Muscle of back (tissue), 13 donors: ENCODE measurements at places on chromosomes 1 and 21. TPM values are rescaled to one million over a fixed set of nuclear protein-coding genes. Genes with fewer than 3 reads are reported as not detected.

GRCh38 chr21:44525391-44526095, 14.5 kb downstream of the KRTAP10-1 start:
- DNase-seq, result no peak

The MYOM3 gene
- 337 TPM for polyA plus RNA-seq

The SPRR2G gene
- not detected for polyA plus RNA-seq

GRCh38 chr1:185608177-185608576, 126.0 kb upstream of the HMCN1 start:
- DNase-seq, result no peak

The CD34 gene
- polyA plus RNA-seq, result 248 TPM

- DNase-seq, result no peak
These were observed 807 bp downstream of the CEP85 start for GRCh38 chr1:26234644-26235370.

DNA sequence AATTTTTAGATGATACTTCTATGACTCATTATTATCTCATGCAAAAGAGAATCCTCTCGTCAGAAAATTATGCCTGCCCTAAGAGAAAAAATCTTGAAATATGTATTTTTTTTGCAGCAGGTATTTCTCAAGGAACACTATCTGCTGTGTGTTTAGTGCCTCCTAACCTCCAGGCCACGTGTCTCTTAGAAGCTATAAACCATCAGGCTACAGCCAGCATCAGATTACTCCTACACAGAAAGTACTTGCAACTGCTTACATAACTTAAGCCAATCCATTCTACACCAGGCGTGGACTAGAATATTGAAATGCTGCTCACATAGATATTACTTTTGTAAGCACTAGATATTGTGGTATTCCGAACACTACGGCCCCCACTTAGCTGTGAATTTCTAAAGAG, 933.4 kb downstream of the PLA2G4A start:
- no peak for DNase-seq

- peak; percentile 47 for DNase-seq
These were observed 1.4 kb downstream of the APP start for GRCh38 chr21:26169061-26169610.

DNA sequence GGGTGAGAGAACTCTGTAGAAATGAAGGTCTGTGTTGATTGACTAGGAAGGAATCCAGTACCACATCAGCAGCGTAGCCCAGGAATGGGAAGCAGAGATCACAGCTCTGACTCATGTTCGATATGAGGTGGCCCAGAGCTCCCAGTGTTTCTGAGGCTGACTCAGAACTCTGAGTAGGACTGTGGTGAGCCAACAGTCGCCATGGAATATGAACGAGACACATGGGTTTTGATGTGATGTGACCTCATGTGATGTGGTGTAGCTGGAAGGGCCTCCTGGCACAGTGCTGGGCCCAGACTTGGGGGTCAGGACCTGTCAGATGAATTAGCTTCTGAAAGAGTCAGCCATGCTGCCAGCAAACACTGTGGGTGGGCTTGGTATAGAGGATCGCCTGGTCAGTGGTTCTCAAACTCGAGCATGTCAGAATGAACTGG, 237.0 kb downstream of the MRPL39 start:
- DNase-seq, result peak; percentile 96

DNA sequence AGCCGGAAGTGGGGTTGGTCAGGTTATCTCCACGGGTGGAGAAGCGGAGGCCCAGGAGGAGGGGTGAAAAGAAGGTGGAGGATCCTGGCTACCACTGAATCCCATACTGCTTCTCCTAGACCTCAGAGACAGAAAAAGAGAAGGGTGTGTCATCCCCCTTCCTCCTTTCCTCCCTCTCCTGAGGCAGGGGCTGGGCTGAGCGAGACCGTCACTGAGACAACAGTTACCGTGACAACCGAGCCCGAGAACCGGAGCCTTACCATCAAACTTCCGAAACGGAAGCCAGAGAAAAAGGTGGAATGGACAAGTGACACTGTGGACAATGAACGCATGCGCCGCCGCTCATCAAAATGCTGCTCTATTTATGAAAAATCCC, 42.1 kb upstream of the NBPF3 start:
- DNase-seq, result no peak

The CYP4X1 gene
- polyA plus RNA-seq, result 3.9 TPM

The WDR64 gene
- polyA plus RNA-seq, result 0.38 TPM

DNA sequence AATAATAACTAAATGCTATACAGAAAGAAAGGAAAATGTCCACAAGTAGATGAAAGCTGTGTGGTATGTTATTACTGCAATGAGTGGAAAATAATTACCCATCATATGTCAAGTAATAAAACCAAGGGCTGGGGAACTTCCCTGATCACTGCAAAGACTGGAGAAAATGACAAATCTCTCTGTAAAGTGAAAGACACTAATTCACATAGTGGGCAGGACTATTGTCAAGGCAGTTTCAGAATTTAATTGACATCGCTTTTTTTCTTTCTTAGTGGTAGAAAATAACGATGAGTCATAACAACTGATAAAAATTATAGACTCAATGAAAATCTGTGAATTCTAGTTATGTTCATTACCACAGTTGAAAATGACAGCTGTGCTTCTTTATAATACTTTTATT, 153.7 kb upstream of the ST6GALNAC5 start:
- no peak for DNase-seq

The GPATCH4 gene
- 29.3 TPM for polyA plus RNA-seq

DNA sequence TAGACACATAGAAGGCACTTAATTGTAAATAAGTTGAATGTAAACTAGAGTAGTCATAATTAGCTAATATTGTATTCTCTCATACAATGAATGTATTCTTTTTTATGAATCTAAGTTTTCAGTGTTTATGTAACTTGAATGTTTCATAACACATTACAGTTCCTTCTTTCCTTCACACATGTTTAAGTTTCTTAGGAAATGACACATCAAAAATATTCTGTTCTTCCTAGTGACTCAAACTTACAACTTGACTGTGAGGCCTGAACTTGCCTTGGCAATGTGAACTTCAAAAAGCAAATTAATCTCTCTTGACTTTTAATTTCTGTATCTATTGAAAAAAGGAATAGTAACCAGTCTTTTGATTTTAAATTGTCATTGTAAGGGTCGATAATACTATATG, 700.1 kb downstream of the KCNT2 start:
- DNase-seq, result no peak

The CRP gene
- not detected for polyA plus RNA-seq

DNA sequence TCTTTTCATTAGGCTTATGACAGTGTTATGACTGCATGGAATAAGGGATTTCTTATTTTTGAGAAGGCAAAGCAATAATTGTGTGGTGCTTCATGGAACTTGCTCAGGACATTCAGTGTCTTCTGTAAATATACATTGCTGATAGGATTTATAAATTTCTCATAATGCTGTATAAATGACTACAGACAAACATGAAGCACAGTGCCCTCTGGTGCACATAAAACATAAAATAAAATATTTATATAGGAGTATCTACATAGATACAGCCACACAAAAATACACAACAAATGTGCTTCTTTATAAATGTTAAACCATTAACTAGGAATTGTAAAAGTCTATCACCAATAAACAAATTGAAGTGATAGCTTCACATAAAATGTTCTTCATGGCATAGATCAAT, 24.1 kb downstream of the BRINP3 start:
- no peak for DNase-seq

DNA sequence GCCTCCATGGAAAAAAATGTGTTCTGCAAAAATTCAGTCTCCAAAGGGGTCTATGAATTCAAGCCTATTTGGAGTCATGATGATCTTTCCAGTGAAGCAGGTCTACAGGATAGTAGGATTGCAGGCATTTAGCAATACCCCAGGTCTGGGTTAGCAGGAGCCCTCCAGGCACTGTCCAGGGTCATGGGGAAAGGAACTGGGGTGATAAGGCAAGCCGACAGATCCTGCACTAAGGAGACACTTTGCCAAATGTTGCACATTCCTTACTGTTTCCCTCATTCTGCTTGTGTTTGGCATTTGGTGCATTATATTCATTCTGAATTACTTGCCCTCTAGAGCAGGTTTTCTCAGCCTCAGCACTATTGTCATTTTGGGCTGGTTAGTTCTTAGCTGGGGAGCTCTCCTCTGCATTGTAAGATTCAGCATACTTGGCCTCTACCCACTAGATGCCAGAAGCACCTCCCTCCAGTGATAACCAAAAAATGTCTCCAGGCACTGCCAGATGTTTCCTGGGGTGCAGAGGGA, 333.3 kb upstream of the PLXNA2 start:
- no peak for DNase-seq

The ETV3 gene
- polyA plus RNA-seq, result 14.7 TPM

The CYP4Z1 gene
- 0.27 TPM for polyA plus RNA-seq

The KISS1 gene
- 3.6 TPM for polyA plus RNA-seq

The ECE1 gene
- polyA plus RNA-seq, result 36.4 TPM

The MARK1 gene
- polyA plus RNA-seq, result 10.4 TPM

The AMPD1 gene
- polyA plus RNA-seq, result 129 TPM

The PLA2G2D gene
- 0.17 TPM for polyA plus RNA-seq

DNA sequence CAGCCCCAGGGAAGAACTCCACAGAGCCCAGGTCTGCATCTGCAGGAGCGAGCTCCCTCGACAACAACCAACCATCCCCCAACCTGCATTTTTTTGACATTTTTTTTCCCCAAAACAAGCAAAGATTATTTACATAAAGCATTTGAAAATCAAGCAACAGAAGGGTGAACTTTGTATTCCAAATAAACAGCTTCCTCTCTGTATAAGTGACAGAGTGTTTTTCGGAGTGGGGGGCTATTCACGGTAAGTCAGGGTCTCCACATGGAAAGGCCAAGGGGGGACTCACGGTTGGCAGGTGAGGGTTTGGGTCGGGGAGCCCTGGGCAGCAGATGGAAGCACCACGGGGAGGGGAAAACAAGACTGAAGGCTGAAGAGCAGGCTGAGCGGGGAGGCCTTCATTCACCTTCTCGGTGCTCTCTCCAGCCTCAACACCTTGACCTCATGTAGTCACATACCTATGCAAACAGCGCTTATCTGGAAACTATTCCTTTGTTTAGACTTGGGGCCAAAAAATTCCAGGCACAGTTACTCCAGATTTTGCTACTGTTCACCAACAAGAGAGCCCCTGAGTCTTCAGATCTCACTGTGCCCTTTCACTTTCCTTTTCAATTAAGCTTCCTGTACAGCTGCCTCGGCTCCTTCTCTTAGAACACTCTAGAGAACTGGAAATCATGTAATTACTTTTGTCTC, 27.6 kb downstream of the C2CD2 start:
- DNase-seq, result peak; percentile 43

GRCh38 chr1:216935901-216936300, 212.7 kb upstream of the ESRRG start:
- DNase-seq, result no peak

- peak; percentile 76 for DNase-seq
These were observed 9.2 kb upstream of the LAD1 start for GRCh38 chr1:201408176-201408833.

- no peak for DNase-seq
These were observed 58.1 kb downstream of the RPAP2 start for GRCh38 chr1:92356956-92357355.

DNA sequence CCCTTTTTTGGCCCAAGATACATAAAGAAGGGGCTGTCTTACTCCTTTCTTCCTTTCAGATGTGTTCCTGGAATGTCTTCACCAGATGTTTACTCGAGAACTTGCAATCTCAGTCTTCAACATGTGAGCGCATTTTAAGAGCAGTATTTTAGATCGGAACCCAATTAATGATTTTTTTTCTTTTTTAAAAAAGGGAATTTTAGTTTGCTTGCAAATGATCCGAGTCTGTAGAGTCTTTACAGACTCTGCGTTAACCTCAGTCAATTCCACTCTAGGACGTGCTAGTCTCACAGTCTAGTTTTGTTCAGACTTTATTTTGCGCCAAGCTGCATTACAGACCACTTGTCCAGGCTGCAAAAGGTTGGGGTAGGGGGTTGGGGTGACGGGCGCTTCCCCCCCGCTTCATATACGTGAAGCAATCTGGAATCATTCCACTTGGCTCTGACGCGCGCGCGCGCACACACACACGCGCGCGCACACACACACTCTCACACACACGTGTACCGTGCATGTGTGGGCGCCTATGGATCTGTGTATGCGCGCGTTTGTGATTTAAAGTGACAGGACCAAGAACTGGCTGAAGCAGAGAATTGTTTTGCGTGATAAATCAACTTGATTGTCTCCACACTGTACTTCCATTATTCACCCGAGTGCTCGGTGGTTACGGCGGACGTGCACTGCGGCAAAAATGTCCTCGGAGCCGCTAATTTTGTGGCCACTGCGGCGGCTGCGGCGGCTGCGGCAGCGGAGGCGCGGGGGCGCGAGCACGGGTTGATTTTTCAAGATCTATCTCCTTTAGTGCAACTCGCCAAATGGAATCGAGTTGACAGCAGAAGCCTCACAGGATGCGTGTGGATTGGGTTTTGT, 25.6 kb upstream of the NFIA start:
- DNase-seq, result peak; percentile 93

- DNase-seq, result peak; percentile 41
These were observed 20.5 kb downstream of the SZRD1 start for GRCh38 chr1:16387201-16388188.

GRCh38 chr1:155093911-155094621, 15.4 kb downstream of the EFNA3 start:
- peak; percentile 33 for DNase-seq

The SCMH1 gene
- polyA plus RNA-seq, result 32.9 TPM

The CLEC20A gene
- not detected for polyA plus RNA-seq

DNA sequence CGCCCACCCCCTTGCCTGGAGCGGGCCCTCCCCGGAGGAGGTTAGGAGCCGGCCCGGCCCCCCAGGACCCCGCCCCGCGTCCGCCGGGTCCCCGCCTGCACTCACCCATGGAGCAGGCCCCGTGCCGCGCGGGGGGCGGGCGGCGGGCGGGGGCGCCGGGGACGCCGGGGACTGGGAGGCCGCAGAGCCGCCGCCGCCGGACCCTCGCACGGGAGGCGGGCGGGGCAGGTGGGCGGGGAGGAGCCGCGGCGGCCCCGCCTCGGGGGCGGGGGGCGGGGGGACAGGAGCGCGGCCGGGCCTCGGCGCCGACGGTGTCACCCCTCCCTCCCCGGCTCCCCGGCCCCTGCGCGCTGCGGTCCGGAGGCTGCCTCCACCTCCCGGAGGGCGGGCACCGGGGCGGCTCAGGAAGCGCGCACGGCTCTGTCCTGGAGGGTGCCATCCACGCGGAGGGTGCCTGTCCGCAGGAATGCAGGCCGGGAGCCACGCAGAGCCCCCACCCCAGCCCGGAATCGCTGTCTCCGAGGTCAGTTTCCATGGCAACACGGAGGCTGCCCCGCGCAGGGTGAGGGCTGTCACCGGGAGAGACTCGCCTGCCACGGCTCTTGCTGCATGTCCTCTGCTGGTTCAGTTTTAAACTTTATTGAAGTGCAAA, 5.9 kb upstream of the PLEKHG5 start:
- DNase-seq, result peak; percentile 69

The PYHIN1 gene
- 0.62 TPM for polyA plus RNA-seq

- peak; percentile 82 for DNase-seq
These were observed 6.2 kb downstream of the S100A7A start for GRCh38 chr1:153422450-153423068.

The FMN2 gene
- polyA plus RNA-seq, result 0.79 TPM

GRCh38 chr1:117654493-117655219, 48.8 kb downstream of the TENT5C start:
- no peak for DNase-seq
